ENCODE measurements at places on chromosomes 3 and 15.

GRCh38 chr15:80576519-80577090 is 118.5 kb upstream of the ABHD17C start:
- no peak for DNase-seq

DNA sequence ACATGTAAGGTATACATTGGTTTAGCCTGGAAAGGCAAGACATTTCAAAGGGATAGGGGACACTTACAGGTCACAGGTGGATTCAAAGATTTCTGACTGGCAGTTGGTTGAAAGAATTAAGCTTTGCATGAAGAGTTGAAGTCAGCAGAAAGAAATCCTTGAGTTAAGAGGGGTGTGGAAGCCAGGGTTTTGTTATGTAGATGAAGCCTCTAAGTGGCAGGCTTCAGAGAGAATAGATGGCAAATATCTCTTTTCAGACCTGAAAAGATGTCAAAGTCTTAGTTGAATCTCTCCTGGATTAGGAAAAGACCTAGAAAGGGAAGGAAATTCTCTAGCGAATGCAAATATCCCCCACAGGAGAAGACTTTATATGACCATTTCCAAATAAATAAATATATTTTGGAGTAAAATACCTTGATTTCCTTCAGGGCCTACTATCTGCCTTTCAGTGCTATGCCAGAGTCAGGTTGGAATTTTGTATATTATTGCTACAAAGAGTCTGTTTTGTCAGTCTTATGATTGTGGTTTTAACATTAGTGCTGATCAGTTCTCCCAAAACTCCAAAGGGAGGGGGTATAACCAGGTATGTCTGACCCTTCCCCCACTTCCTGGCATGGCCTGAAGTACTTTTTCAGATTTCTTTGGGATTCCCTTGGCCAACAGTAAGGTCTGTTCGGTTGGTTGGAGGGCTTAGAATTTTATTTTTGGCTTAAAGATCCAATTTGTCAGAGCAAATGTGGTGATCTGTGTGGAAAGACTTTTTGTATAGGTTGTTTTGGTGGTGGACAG is 286.4 kb downstream of the LRTM1 start:
- DNase-seq = no peak

GRCh38 chr3:115212615-115213014 is 65.5 kb upstream of the ZBTB20 start:
- no peak for DNase-seq

DNA sequence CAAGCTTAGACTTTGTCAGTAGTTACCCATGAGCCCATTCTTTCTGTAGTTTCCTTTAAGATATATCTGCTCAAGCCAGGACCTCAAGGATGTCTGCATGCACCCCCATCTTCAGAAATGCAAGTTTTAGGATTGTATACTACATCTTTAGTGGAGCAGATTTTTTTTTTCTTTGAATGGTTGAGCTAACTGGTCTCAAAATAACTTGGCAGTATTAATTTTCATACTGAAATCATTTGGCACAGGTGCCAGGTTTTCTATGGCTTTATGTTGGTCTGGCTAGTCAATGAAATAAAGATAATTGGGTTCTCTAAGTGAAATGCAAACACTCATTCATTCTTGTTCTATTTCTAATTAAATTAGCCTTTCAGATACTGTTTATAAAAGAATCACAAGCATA is 108.9 kb downstream of the ATG7 start:
- no peak for DNase-seq

- no peak for DNase-seq
Observed at GRCh38 chr3:128804811-128805155, 74.6 kb upstream of the ACAD9 start.

GRCh38 chr3:42795621-42796181 is 8.6 kb downstream of the HIGD1A start:
- no peak for DNase-seq

- DNase-seq = no peak
Observed at GRCh38 chr3:151765685-151766084, 32.0 kb downstream of the AADACL2 start.

GRCh38 chr3:152381881-152382295 is 113.2 kb downstream of the MBNL1 start:
- no peak for DNase-seq

GRCh38 chr3:2921903-2922302 is 188.3 kb downstream of the IL5RA start:
- DNase-seq = no peak

GRCh38 chr3:74676-75243 is 121.8 kb upstream of the CHL1 start:
- DNase-seq = no peak

DNA sequence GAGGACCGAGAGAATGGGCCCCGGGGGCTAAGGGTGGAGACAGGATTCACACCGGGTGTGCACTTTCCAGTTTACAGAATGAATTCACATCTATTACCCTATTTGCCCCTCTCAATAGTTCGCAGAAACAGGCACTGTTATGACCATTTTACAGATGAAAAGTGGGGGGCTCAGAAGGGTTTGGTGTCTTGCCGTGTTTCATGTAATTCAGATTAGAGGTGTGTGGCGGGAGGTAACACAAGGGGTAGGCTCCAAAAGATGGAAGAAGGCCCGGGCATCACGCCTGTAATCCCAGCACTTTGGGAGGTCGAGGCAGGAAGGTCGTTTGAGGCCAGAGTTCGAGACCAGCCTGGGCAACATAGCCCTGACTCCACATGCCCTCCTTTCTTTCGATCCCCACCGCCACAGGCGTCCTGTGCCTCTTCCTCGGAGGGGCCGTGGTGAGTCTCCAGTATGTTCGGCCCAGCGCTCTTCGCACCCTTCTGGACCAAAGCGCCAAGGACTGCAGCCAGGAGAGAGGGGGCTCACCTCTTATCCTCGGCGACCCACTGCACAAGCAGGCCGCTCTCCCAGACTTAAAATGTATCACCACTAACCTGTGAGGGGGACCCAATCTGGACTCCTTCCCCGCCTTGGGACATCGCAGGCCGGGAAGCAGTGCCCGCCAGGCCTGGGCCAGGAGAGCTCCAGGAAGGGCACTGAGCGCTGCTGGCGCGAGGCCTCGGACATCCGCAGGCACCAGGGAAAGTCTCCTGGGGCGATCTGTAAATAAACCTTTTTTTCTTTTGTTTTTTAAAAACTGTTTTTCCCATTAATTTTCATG is 3.4 kb downstream of the DUOXA2 start:
- DNase-seq = no peak

DNA sequence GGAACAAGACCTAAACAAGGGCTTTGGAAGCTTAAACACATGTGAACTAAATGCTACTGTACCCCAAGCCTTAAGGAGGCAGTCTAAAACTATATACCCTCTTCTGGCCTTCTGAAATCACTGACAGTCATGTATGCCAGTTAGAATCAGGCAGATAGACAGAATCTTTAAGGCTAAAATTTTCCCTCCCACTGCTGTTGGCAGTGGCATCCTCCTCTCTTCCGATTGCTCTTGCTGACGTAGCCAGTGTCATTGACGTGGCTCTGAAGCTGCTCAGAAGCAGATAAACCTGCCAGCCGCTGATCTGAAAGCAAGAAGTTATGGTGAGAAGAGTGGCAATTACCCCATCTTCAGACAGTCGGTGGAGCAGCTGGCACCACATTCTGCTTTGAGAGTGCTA is 3.3 kb downstream of the RYR3 start:
- no peak for DNase-seq

GRCh38 chr3:45321607-45322391 is 66.6 kb upstream of the LARS2 start:
- DNase-seq = no peak

DNA sequence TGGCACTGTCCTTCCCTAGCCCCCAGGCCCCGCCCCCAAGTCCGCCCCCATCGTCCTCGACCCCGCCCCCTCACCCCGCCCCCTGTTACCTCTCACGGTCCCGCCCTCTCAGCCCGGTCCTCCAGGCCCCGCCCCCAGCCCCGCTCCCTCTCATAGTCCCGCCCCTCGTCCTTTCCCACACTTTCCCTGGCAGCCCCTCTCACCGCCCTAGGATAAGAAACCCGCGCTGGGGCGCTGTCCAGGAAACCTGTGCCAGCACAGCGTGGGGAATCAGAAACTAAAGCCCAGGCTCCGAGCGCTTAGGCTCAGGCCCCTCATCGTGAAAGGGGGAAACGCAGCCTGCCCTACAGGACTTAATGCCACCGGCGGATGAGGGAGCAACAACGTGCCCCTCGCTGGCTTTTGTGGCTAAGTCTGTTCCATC is 20.9 kb downstream of the TRPM1 start:
- DNase-seq = no peak

- no peak for DNase-seq
Observed at GRCh38 chr3:170205302-170205701, 16.9 kb upstream of the PRKCI start.

GRCh38 chr15:93986400-93986984 is 244.9 kb upstream of the MCTP2 start:
- no peak for DNase-seq

DNA sequence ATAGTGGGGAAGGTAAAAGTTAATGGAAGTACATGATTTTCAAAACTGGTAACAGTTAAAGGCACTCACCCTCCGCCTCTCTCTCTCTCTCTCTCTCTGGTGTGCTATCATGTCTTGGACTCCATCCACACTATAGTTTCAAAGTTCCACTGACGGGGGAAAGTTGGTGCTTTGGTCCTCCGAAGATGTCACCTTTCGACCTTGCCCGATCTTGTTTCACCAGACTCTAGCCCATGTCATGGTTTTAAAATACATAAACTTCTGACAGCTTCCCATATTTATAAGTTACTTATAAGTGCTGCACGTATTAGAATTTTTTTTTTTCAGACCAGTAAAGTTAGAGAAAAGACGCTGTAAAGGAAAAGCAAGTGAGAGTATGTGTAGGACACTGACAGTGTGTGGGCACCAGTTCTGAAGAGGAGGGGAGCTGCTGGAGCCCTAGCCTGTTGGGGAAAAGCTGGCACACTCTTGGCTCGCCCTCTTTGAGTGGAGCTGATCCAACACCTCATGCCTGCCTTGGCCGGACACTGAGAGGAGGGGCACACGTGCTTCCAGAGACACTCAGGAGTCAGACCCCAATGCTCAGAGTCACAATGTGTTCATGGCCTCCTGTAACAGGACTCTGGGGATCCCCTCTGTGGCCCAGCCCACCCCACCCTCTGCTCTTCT is 200.5 kb upstream of the TPM1 start:
- no peak for DNase-seq

DNA sequence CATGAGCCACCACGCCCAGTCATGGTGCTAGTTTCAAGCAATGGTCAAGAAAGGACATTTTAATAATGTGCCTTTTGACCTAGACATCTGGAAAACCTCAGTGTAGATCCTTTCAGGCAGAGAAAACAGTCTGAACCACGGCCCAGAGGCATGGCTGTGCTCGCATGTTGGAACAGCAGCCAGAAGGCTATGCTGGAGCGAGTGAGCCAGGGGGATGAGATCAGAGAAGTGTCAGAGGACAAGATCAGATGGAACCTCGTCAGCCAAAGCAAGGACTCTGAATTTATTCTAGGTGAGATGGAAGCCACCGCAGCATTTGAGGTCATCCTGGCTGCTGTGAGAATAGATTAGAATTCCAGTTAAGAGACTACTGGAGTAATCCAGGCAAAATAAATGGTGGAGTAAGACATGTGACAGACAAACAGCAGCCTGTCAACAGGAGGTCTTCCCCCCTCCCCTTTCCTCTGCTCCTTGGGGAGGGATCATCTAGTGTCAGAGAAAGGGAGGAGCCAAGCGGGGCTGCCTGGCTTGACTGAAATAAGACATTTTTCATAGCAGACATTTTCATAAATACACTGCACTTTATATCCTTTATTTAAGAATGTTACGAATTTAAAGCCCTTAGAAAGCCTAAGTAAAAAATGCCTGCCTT is 40.4 kb upstream of the ACKR4 start:
- no peak for DNase-seq

DNA sequence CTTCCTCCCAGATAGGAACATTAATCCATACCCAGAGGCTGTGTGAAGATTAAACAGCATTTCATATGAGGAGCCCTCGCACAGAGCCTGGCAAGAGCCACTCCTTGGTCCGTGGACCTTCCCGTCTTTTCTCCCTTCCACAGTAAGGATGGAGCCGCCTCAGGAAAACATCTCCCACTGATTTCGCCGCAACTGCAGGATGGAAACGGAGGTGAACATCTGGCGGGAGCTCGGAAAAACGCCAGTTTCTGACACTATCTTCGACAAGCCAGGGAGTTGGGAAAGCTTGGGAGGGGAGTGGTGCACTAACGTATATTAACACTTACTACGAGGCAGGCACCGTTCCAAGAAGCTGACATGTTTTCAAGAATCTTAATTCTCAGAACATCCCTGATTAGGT is 157.9 kb downstream of the XXYLT1 start:
- no peak for DNase-seq

GRCh38 chr3:4006288-4006687 is 207.1 kb downstream of the LRRN1 start:
- no peak for DNase-seq

DNA sequence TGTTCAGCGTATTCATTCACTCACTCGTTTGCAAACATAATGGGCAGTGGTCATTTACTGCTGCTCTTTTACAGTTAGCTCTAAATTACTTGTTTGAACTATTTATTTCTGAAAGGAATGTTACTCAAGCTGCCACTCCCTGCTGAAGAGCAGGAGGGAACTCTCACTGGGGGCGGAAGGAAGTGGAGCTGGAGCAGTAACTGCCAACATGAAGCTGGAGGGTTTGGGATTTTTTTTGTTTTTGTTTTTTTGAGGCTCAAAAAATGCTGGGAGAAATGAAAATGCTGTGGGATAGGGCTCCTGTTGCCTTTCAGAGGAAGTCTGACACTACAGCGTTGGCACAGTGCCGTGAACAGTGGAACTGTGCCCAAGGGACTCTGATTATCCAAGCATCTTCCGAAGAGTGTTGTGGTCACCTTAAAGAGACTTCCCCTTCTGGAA is 44.1 kb downstream of the SENP2 start:
- DNase-seq = no peak

DNA sequence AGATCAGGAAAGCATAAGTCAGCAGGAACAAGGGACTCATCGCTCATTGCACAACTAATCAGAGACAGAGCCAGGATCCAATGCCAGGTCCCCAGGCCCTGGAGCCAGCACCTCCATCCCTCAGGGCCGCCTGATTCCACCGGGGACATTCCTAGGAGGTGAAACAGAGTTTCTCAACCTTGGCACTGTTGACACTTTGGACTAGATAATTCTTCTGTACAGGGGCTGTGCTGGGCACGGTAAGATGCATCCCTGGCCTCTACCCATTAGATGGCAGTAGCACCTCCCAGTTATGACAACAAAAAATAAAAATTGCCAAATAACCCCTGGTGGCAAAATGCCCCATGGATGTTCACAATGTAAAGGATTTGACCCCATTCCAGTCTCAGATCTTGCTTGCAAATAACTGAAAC is 127.7 kb downstream of the MTHFS start:
- DNase-seq = no peak

GRCh38 chr3:39142067-39142466 is 11.3 kb downstream of the CSRNP1 start:
- no peak for DNase-seq
